Neural progenitor cell (in vitro differentiated cells): ENCODE measurements at places on chromosomes 2 and 18. TPM values are rescaled to one million over a fixed set of nuclear protein-coding genes. Genes with fewer than 3 reads are reported as not detected.

The NT5C1B gene
- not detected in 2 replicates for total RNA-seq

The NEU2 gene
- not detected in 2 replicates for total RNA-seq

The PPP4R1 gene
- 87.7 and 102 TPM in 2 replicates for total RNA-seq

The WIPF1 gene
- total RNA-seq, result 14.6 and 17.2 TPM in 2 replicates

The SPDYA gene
- total RNA-seq, result 0.37 and 1.9 TPM in 2 replicates

The IHH gene
- total RNA-seq, result 0.06 TPM in 1 of 2 replicates, not detected in the other

The FAM110C gene
- total RNA-seq, result 0.50 and 0.65 TPM in 2 replicates

The SERPINB3 gene
- total RNA-seq, result not detected in 2 replicates

- no peaks in the 10 kb centered on the region for H3K27me3 ChIP-seq
- peaks cover 16% of the 10 kb centered on the region for H3K4me1 ChIP-seq
- no peak overlapping the region for H3K27ac ChIP-seq
These were observed 2.9 kb downstream of the CAMKMT start for GRCh38 chr2:44364604-44365003.

DNA sequence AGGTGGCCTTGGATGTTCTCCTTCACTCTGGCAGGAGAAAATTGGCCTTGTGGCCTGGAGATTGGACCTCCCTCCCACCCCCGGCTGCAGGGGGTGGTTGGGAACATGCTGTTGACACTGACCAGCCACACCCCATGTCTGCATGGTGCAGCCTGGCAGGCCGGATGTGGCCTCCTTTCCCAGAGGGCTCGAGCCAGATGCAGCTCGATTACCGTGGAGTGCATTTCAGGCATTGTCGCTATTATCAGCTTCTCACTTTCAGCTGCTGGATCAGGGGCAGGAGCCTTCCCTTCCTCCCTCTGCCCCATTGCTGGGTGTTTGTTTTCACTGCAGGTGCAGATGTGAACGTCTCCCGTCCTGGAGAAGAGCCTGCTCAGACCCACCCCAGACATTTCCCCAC lies 211.0 kb upstream of the SIX2 start:
- no peaks in the 10 kb centered on the region for H3K36me3 ChIP-seq
- peaks cover 3% of the 10 kb centered on the region for H3K4me1 ChIP-seq
- H3K27ac ChIP-seq, result no peak overlapping the region
- no peak for DNase-seq
- H3K27me3 ChIP-seq, result no peaks in the 10 kb centered on the region

DNA sequence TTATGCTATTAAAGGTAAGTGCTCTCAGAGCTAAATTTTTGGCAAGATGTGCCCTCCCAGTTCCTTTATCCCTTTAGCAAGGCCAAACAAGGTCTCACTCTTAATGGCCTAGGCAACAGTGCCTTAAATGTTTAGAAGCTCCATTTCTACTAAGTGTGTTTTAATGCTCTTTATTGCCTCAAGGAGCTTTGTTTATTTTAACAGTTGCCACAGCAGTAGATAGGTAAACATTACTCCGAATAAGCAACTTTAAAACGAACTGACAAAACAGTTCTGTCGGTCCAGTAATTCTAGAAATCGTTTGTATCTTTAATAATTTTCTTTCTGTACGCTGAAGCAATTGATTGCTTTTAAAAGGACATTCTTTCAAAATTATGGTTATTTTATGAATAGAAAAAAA lies 74.5 kb downstream of the PIEZO2 start:
- H3K36me3 ChIP-seq, result no peaks in the 10 kb centered on the region
- no peak overlapping the region for H3K27ac ChIP-seq
- no peak overlapping the region for H3K4me3 ChIP-seq
- no peaks in the 10 kb centered on the region for H3K27me3 ChIP-seq

- H3K4me3 ChIP-seq, result no peak overlapping the region
- H3K27me3 ChIP-seq, result no peaks in the 10 kb centered on the region
- no peak overlapping the region for H3K27ac ChIP-seq
- no peaks in the 10 kb centered on the region for H3K4me1 ChIP-seq
- no peaks in the 10 kb centered on the region for H3K36me3 ChIP-seq
These were observed 138.6 kb upstream of the SERTAD2 start for GRCh38 chr2:64792300-64792699.

GRCh38 chr2:28929581-28929980 lies 35.1 kb downstream of the WDR43 start:
- no peaks in the 10 kb centered on the region for H3K27me3 ChIP-seq
- H3K27ac ChIP-seq, result no peak overlapping the region
- H3K4me1 ChIP-seq, result no peaks in the 10 kb centered on the region
- DNase-seq, result no peak

DNA sequence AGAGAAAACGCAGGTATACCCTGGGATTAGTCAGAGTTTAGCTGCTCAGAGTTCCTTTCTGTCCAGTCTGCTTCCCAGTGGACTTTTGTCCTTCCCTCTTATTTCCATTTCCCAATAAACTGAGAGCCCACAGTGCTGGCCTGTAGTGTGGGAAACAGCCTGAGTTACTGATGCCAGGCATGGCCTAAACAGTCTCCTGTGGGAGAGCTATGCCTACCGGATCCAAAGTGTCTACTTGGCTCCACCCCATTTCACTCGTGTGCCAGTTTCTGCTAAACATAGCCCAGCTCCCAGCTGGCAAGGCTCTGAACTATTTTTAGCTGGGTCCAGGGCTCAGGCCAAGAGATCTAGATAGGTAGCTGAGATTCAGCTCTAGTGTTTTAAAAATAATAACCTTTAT lies 15.6 kb upstream of the PPP1CB start:
- H3K27me3 ChIP-seq, result no peaks in the 10 kb centered on the region
- no peaks in the 10 kb centered on the region for H3K36me3 ChIP-seq
- DNase-seq, result no peak
- H3K27ac ChIP-seq, result no peak overlapping the region
- H3K4me1 ChIP-seq, result no peaks in the 10 kb centered on the region

DNA sequence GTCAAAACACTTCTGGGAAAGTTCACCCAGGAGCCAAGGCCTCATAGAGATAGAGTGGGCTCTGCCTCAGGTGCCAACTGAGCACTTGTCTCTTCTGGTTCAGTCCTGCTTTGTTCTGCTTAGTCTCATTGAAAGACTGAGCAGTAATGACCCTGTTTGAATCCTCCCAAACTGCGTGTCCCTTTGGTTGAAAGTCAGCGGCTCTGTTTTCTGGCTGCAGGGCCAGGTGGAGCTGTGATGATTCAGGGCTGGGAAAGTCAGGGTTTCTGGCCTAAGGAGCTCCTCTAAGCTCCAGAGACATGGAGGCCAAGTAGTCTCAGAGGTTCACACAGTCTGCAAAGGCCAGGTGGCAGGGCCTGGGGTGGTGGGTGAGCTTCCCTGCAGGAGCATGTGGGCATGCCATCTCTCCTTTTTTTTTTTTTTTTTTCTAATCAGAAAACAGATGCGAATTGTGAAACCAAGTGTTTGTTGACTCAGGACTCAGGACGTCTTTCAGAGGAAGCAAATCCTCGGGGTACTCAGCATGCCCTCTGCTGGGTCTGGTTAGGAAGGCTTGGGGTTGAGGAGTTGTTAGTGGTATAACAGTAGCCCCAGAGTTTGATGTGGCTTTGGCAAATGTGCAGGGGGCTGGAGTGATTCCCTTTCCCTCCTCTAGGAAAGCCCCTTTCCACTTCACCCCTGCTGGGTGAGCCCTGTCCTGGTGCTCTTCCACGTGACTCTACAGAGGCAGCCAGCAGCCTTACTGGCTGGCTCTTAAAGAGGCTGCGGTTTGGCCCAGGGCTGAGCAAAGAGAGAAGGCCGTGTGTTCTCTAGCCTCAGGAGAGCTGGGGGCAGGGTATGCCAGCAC lies 38.3 kb downstream of the TMEM17 start:
- no peak overlapping the region for H3K4me3 ChIP-seq
- H3K27ac ChIP-seq, result no peak overlapping the region
- no peak for DNase-seq
- H3K4me1 ChIP-seq, result peaks cover 40% of the 10 kb centered on the region
- no peaks in the 10 kb centered on the region for H3K27me3 ChIP-seq
- no peaks in the 10 kb centered on the region for H3K36me3 ChIP-seq

- H3K27ac ChIP-seq, result no peak overlapping the region
- no peaks in the 10 kb centered on the region for H3K4me1 ChIP-seq
- no peaks in the 10 kb centered on the region for H3K36me3 ChIP-seq
- DNase-seq, result no peak
- no peaks in the 10 kb centered on the region for H3K27me3 ChIP-seq
- H3K4me3 ChIP-seq, result no peak overlapping the region
These were observed 96.3 kb downstream of the NOL4 start for GRCh38 chr18:34128436-34128835.

- no peaks in the 10 kb centered on the region for H3K4me1 ChIP-seq
- H3K27ac ChIP-seq, result no peak overlapping the region
- no peaks in the 10 kb centered on the region for H3K27me3 ChIP-seq
- no peak for DNase-seq
- H3K4me3 ChIP-seq, result no peak overlapping the region
These were observed 12.1 kb downstream of the ADAM17 start for GRCh38 chr2:9543557-9543956.

- H3K27ac ChIP-seq, result no peak overlapping the region
- H3K4me3 ChIP-seq, result no peak overlapping the region
- H3K27me3 ChIP-seq, result no peaks in the 10 kb centered on the region
- H3K4me1 ChIP-seq, result peaks cover 8% of the 10 kb centered on the region
- H3K36me3 ChIP-seq, result no peaks in the 10 kb centered on the region
These were observed 124.2 kb upstream of the HS6ST1 start for GRCh38 chr2:128442891-128443302.

- no peaks in the 10 kb centered on the region for H3K27me3 ChIP-seq
- no peak overlapping the region for H3K27ac ChIP-seq
- H3K4me1 ChIP-seq, result no peaks in the 10 kb centered on the region
- H3K36me3 ChIP-seq, result no peaks in the 10 kb centered on the region
- H3K4me3 ChIP-seq, result no peak overlapping the region
These were observed 475.7 kb downstream of the DCC start for GRCh38 chr18:52815651-52816050.

GRCh38 chr2:28713577-28714298 lies 37.9 kb upstream of the PPP1CB start:
- no peaks in the 10 kb centered on the region for H3K27me3 ChIP-seq
- H3K27ac ChIP-seq, result no peak overlapping the region
- no peaks in the 10 kb centered on the region for H3K36me3 ChIP-seq
- H3K4me3 ChIP-seq, result no peak overlapping the region
- DNase-seq, result no peak

GRCh38 chr18:80246445-80247392 lies 595 bp downstream of the PARD6G start:
- H3K4me3 ChIP-seq, result peak overlapping the region; percentile 99
- H3K36me3 ChIP-seq, result no peaks in the 10 kb centered on the region
- peak; percentile 79 for DNase-seq
- no peaks in the 10 kb centered on the region for H3K4me1 ChIP-seq

- DNase-seq, result no peak
- no peaks in the 10 kb centered on the region for H3K36me3 ChIP-seq
- H3K4me1 ChIP-seq, result no peaks in the 10 kb centered on the region
- H3K27ac ChIP-seq, result no peak overlapping the region
These were observed 89.7 kb downstream of the EIPR1 start for GRCh38 chr2:3287896-3288295.

GRCh38 chr18:51569153-51569552 lies 371.7 kb upstream of the MEX3C start:
- no peak overlapping the region for H3K4me3 ChIP-seq
- no peak for DNase-seq
- no peaks in the 10 kb centered on the region for H3K27me3 ChIP-seq
- no peaks in the 10 kb centered on the region for H3K36me3 ChIP-seq
- peaks cover 13% of the 10 kb centered on the region for H3K4me1 ChIP-seq
- no peak overlapping the region for H3K27ac ChIP-seq

- H3K27me3 ChIP-seq, result no peaks in the 10 kb centered on the region
- no peak for DNase-seq
- H3K27ac ChIP-seq, result no peak overlapping the region
- H3K36me3 ChIP-seq, result no peaks in the 10 kb centered on the region
- no peaks in the 10 kb centered on the region for H3K4me1 ChIP-seq
These were observed 91.0 kb downstream of the CTIF start for GRCh38 chr18:48629730-48630324.

DNA sequence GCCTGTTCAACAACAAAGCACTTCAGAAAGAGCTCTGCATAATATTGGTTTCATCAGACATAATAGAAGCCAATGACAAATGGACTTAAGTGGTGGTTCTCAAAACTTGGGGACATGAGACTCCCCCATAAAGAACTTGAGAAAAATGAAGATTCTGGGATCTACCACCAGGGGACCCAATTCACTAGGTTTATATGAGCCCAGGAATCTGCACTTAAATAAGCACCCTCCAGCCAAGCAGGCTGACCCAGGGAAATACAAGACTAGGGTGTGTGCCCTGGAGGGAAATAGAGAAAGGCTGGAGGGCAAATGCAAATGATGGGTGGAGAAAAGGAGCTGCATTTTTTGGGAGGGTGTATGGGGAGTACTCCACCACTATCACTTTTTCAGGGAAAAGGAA lies 52.5 kb downstream of the SATB2 start:
- H3K36me3 ChIP-seq, result no peaks in the 10 kb centered on the region
- H3K27me3 ChIP-seq, result no peaks in the 10 kb centered on the region
- no peak overlapping the region for H3K27ac ChIP-seq
- DNase-seq, result peak; percentile 32

GRCh38 chr2:221705185-221705877 lies 133.2 kb upstream of the EPHA4 start:
- no peaks in the 10 kb centered on the region for H3K4me1 ChIP-seq
- H3K27ac ChIP-seq, result no peak overlapping the region
- DNase-seq, result no peak
- H3K27me3 ChIP-seq, result no peaks in the 10 kb centered on the region
- H3K4me3 ChIP-seq, result no peak overlapping the region

- no peak for DNase-seq
- H3K27me3 ChIP-seq, result no peaks in the 10 kb centered on the region
- H3K4me1 ChIP-seq, result no peaks in the 10 kb centered on the region
These were observed 160.1 kb downstream of the TWIST2 start for GRCh38 chr2:239008004-239008403.
